Spinal cord (tissue), 10 donors: ENCODE measurements at places on chromosomes 7 and 10.
A peak's percentile ranks its signal among the peaks of the same experiment; 100 is the strongest.

- no peak for DNase-seq
Observed at GRCh38 chr10:5506751-5507648, 7.6 kb upstream of the CALML5 start.

DNA sequence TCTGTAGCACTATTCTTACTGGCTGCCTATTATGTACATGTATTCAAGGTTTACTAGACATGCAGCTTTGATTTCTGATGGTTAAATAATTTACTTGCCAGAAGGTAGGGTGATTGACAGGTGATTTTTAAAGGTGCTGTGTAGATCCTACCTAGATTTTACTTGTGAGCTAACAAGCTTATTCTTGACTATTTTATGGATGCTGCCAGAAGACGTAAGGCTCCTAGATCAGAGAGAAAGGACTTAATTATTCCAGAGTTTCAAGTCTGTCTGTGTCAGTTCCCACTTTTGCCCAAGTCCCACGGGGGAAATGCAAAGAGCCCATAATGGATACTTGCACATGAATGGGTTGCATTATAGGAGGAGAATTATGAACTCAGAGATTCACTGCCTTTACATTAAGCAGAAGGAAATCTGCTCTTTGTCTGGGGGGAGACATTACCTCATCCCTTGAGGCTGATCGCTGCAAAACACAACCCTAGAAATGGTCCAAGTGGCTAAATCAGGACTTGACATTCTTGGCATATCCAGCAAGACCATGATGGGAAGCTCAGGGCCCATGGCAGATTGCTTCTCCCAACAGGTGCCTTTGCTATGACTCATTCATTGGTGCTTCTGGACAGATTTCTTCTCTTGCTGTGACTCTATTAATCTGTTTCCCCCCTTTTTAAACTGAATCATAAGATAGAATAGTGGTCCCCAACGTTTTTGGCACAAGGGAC is 32.1 kb downstream of the GPR158 start:
- DNase-seq = no peak

- DNase-seq = no peak
Observed at GRCh38 chr10:102813017-102813541, 24.1 kb downstream of the CYP17A1 start.

- no peak for DNase-seq
Observed at GRCh38 chr7:139572071-139572470, 48.6 kb downstream of the CLEC2L start.

- no peak for DNase-seq
Observed at GRCh38 chr7:153354071-153354470, 594.5 kb downstream of the ACTR3B start.

DNA sequence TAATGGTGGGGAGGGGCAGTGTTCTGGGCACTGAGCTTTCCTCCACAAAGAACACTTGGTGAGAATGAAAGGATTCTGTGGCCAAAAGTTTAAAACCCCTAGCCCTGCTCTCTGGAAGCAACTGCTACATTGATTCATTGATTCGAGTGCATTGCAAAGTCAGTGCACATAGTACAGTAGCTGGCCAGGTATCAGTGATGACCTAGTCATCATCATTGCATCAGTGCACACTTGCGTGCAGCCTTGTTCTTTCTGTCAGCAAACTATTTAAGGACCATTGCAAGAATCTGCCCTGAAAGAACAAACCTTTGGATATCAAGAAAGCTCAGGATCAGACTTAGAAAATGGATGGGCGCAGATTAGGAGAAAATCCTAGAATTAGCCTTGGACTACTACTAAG is 47.4 kb downstream of the CUL1 start:
- DNase-seq = no peak

DNA sequence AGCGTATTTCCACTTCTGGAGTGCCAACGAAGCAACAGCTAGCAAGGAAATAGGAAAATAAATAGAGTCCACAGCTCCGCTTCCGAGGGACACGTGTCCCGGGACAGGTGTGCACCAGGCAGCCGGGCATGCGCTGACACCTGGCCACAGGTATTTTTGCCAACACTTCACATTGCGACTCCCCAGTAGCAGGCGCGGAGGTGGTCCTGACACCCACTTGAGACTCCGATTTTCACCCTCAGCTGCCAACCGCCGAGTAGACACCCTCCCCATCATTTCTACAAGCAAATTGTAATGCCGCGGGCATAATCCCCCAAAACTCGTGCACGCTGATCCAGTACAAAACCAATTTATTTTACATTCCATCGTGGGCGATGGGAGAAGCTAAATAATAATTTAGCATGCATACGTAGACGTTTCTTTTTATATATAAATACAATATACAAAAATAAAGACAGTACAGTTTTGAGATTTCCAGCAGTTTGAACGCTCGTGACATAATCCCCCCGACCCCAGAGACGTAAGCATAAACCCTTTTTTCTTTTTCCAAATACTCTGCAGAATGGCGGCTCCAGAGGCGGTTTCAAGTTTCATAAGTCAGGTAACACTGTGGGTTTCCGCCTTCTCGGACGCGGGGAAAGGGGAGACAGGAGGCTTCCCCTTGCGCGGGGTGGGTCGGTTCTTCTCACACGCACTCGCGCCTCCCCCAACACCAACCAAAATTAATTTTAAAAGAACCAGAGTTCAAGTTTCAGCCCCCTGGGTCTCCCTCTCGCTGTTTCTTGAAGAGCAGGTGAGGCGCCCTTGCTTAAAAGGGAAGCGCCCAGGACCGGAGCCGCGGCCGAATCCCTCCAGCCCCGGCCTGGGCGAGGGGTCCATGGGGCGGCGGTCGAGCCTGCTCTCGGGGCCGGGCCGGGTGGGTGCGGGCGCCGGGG is 5.7 kb downstream of the MNX1 start:
- no peak for DNase-seq

- no peak for DNase-seq
Observed at GRCh38 chr10:27663621-27664020, 82.0 kb downstream of the MKX start.

DNA sequence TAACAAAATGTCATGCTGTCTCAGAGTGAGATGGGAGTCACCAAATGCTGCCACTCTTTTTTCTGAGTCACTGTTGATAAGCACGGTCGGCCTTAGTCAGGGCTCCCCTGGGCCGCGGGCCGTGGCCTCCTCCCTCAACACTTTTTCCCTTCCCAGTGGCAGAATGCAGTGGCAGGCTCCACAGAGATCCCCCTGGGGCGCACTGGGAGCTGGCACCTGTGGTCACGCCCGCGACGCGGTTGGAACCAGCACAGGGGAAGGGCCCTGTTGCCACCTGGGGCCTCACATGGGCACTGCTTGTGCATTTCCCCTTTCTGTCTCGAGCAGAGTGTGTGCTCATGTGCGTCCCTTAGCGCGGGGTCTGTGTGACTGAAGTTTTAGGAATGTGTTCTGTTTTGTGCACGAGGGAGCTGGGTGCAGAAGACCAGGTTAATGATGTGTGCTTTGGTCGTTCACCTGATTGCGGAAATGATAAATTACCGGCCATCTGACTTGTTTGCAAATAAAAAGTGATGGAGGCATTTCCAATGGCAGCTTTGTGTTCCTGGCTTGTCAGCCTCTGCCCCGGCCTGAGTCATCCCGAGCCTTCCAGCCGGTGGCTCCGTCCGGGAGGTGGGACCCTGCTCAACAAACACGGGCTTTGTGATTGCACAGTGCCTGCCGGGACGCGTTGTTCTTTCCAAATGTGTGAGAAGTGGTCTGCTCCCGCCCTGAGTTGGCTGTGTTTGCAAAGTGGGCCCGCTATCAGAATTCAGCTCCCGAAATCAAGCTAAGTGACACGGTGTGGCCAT is 100.7 kb downstream of the NKX6-2 start:
- DNase-seq = peak; percentile 60

GRCh38 chr10:30433306-30433729 is 666 bp upstream of the MAP3K8 start:
- no peak for DNase-seq

- DNase-seq = no peak
Observed at GRCh38 chr7:120639884-120640283, 218.1 kb downstream of the TSPAN12 start.

DNA sequence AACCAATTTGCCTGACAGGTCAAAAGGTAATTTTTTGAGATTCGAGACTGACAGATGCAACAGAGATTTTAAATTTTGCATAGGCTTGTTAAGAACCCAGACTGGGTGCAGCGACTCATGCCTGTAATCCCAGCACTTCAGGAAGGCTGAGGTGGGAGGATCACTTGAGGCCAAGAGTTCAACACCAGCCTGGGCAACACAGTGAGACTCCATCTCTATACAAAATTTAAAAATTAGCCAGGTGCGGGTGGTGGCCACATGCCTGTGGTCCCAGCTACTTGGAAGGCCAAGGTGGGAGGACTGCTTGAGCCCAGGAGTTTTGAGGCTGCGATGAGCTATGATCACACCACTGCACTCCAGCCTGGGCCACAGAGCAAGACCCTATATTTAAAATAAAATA is 34.6 kb downstream of the AMZ1 start:
- no peak for DNase-seq

GRCh38 chr10:5219262-5219661 is 22.6 kb downstream of the AKR1C4 start:
- no peak for DNase-seq

DNA sequence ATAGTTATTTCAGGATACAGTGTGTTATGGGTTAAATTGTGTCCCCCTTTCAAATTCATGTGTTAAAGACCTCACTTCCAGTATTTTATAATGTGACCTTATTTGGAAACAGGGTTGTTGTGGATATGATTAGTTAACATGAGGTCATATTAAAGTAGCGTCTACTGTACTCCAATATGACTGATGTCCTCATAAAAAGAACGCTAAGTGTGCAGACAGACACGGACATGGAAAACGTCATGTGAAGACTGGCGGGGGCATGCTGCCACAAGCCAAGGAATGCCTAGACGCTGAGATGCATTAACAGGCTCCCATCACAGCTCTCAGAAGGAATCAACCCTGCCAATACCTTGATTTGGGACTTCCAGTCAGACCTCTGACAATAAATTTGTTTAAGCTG is 1.5 kb upstream of the WDR37 start:
- no peak for DNase-seq

- no peak for DNase-seq
Observed at GRCh38 chr7:107071129-107071528, 26.6 kb downstream of the PRKAR2B start.

- DNase-seq = no peak
Observed at GRCh38 chr7:127810696-127811660, 159.0 kb downstream of the SND1 start.

DNA sequence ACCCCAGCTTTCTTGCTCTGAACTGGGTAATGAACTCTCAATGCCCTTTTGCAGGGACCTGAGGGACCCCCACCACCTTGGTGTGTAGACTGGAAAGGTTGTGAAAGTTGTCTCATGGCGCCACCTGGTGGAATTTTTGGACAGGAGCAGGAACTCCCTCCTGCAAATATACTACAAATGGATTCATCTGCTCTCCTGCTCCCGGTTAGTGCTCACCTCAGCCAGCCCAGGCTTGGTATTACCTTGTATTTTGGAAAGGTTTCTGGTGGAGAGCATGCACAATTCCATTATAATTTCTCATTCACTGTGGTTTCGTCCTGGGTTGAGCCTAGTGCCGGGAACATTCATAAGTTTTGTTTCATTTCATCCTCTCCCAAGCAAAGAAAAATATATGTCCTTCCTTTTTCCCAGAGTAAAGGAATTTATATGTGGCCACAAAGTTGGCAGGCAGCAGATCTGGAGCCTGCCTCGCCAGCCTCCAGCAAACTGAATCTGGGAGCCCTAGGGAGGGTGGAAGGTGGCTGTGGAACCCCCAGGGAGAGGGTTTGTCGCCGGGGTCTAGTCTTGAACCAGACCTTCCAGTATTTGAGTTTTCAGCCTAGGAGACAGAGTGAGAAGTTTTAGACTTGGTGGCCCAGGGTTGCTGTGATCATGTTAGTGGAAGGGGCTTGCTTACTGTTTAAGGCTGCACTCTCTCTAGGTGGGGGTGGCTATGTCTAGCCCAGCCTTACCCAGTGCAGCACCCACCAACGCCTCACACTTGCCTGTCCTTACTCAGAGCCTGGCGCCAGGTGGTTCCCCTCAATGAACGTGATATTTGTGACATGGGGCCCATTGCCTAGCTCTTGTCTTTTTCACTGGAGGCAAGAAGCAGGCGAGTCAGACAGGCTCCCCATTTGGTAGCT is 9.5 kb downstream of the FAM241B start:
- DNase-seq = peak; percentile 96

DNA sequence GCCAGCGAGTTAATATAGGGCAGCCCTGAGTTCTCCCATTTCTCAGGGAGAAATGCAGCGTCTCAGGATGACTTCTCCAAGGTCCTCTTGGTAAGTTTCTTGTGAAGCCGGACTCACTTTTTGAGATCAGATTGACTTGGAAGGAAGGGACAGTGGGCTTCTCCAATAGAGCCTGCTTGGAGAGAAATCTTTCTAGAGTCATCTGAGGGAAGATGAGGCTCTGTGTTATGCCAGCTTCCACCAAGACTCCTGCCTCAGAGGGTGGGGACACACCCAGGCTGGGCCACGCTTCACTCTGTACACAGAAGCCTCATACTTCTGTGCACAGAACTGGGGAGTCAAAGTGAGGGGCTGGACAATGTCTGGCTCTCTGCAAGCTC is 5.6 kb downstream of the C10orf105 start:
- DNase-seq = no peak

DNA sequence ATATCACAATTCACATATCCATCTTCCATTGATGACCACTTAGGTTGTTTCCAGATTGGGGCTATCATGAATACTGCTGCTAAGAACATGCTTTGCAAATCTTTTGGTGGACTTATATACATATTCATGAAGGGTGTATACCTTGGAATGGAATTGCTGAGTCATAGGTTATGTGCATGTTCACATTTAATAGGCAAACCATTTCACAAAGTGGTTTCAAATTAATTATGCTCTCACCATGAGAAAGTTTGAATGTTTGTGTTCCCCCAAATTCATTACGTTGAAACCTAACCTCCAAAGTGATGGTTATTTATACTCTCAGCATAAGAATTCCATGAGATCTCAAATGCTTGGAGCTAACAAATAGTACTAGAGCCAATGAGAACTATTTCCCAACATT is 86.4 kb downstream of the VPS41 start:
- DNase-seq = no peak

- DNase-seq = no peak
Observed at GRCh38 chr7:34158368-34159153, 253.2 kb downstream of the BMPER start.

DNA sequence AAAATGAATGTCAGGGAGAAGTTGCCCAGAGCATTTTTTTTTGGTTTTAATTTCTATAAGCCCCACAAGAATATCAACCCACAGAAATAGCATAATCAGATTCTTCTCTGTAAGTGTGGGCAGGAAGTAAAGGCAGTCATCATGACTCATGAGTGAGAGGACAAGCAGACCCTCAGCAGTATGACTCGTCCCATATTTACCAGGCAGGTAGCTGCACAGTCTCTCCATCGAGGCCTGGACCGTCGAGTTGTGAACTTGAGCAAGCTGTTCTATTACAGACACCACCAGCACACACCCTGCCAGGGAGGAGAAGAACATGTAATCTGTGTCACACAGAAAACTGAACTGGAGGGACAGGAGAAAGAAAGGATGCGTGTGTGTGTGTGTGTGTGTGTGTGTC is 37.8 kb downstream of the AOAH start:
- no peak for DNase-seq

GRCh38 chr10:132551093-132551807 is 13.7 kb downstream of the INPP5A start:
- DNase-seq = no peak

GRCh38 chr7:158588878-158589442 is 1.3 kb upstream of the PTPRN2 start:
- DNase-seq = peak; percentile 8

- no peak for DNase-seq
Observed at GRCh38 chr7:81525841-81526240, 244.0 kb downstream of the HGF start.

GRCh38 chr7:94509264-94509886 is at the start of gene CASD1:
CASD1 (plus strand) TSS chr7:94509809; CDS start chr7:94510085, 276 bp downstream.
- DNase-seq = no peak
